Stimulated activated CD4-positive, alpha-beta T cell treated with anti-CD3 and anti-CD28 coated beads, Interleukin-15, amount 100 ng/mL, for 1 hour (primary cell): ENCODE measurements at places on chromosomes 2 and 18.

- DNase-seq = no peak
Observed at GRCh38 chr18:64219517-64219916, 70.6 kb upstream of the LINC00305 start.

DNA sequence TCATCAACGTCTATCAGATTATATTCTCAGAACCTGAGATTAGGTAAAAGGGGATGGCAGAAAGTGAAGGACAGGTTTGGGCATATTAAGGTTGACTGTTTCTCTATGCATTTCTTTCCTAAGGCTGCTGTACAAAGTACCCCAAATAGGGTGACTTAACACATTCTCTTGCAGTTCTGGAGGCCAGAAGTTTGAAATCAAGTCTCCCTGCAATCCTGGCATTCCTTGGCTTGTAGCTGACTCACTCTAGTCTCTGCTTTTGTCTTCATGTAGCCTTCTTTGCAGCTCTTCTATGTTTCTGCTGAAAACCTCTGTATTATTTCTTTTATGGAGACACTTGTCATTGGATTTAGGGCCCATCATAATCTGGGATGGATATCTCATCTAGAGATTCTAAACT is 364.3 kb downstream of the PLCL1 start:
- DNase-seq = no peak

- no peak for DNase-seq
Observed at GRCh38 chr2:12507295-12507694, 209.4 kb upstream of the TRIB2 start.

GRCh38 chr2:57417007-57417406 is 629.6 kb upstream of the VRK2 start:
- no peak for DNase-seq
